ENCODE measurements at places on chromosomes 6 and 20.

DNA sequence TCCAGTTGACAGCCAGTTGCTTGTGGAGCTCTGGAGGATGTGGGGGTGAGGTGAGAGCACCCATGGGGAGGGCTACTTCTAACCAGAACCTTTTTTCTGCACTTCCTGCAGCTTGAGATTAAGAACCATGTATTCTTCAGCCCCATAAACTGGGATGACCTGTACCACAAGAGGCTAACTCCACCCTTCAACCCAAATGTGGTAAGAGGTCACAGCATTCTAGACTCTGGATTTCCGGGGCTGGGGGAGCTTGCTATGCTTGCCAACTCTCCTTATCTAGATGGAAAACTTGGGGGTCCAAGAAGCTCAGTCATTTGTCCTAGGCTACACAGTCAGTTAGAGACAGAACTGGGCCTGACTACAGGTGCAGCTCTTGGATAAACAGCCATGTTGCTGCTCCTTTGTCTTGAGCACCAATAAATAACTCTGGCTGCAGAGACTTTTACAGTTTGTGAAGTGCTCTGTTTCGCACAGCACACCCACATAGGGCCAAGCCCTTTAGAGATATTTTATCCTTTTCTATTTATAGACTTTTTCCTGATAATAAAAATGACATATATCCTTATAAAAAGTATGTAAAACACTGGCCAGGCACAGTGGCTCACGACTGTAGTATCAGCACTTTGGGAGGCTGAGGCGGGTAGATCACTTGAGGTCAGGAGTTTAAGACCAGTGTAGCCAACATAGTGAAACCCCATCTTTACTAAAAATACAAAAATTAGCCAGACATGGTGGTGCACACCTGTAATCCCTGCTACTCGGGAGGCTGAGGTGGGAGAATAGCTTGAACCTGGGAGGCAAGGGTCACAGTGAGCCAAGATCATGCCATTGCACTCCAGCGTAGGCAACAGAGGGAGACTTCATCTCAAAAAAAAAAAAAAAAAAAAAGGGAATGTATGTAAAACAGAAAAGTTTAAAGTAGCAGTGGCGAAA lies 10.6 kb upstream of the IFT52 start:
- peak; percentile 38 for DNase-seq

DNA sequence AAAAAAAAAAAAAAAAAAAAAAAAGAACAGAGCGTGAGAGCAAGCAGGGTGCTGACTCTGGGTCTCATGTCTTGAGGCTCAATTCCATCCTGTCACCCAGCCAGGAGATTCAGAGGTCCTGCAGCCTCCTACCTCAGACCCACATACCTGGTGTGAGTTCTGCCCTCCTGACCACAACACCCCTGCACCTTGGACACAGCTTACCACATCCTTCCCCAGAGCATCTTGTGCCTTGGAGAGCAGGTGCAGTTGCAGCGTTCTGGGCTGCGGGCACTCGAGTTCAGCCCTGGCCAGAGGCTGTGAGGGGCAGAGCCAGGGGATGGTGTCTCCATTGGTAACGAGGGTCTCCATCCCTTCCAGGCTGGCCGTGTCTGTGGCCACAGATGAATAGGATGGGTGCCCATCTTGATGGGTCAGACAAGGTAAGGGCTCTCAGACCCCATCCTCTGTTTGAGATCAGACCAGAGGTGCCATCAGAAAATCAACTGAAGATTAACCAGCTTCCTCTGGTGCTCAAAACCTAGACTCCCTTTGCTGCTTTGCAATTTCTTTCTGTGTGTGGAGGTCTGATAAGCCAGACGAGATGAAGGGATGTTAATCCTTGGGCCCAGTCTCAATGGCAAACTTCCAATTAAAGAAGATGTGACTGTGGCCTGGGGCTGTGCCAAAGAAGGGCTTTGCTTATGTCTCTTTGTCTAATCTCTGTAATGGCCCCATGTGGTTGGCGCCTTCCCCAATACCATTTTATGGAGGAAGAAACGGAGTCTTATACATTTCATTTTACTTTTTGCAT lies 14.7 kb upstream of the ZNF831 start:
- DNase-seq: no peak

GRCh38 chr6:47235964-47236760 lies 73.5 kb downstream of the TNFRSF21 start:
- DNase-seq: no peak

- no peak for DNase-seq
Observed at GRCh38 chr20:13054011-13054410, 45.2 kb downstream of the SPTLC3 start.
